AG08396 (cell line): ENCODE measurements at places on chromosomes 6 and 20.
A peak's percentile ranks its signal among the peaks of the same experiment; 100 is the strongest.

DNA sequence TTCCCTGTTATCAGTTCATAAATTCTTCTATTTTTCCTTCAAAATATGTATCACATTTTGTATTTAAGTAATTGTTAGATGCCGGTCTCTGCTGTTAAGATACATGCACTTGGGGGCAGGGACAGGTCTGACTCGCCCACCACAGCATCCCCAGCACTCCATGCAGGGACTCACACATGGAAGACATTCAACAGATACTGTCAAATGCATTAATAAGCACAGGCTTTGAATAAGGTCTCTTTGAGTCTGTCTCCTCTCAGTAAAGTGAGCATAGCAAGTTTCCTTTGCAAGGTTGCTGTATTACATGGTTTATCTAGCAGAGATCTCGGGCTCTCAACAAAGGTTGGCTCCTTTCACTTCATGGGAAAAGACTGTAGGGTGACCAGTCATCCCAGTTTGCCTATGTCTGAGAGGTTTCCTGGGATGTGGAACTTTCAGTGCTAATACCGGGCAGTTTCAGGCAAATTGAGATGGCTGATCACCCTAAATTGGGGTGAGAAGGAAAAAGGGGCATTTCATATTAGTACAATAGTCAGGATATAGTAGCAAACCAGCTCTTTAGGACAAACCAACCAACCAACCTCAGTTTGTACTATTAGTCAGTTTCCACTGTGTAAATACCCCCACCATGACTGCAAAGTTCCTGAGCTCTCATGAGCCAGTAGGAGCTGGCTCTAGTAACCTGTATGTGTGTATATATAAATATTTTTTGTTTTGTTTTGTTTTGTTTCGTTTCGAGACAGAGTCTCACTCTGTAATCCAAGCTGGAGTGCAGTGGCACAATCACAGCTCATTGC lies 15.0 kb downstream of the JPH2 start:
- DNase-seq, result no peak

- DNase-seq, result no peak
Observed at GRCh38 chr6:170146640-170147039, 144.2 kb downstream of the DLL1 start.

GRCh38 chr6:123415844-123416468 lies 220.8 kb downstream of the TRDN start:
- peak; percentile 6 for DNase-seq

DNA sequence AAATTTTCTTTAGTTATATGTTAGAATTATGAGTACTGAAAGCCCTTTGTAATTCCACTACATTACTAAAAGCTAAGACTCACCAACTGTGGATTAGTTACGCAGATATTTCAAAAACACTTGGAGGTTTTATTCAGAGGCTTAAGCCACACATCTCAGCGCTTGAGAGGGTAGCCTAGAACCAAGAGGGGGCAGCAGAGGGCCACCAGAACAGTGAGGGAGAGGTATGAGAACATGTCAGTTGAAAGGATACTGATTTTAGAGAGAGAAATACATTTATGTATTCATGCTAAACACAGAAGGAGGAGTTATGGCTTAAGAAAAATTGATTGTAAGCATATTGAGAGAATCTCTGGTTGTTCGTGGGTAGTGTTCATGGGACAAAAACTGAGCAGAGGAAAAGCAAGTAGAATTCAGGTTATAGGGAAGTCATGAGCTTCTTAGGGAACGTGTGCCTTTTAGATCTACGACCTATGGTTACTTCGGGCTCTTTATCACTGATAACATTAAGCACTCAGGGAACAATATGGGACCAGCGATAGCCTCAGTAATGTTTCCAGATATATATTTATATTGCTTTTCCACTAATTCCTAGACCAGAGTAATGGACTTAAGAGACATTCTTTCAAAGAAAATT lies 20.4 kb upstream of the SERINC1 start:
- peak; percentile 71 for DNase-seq

DNA sequence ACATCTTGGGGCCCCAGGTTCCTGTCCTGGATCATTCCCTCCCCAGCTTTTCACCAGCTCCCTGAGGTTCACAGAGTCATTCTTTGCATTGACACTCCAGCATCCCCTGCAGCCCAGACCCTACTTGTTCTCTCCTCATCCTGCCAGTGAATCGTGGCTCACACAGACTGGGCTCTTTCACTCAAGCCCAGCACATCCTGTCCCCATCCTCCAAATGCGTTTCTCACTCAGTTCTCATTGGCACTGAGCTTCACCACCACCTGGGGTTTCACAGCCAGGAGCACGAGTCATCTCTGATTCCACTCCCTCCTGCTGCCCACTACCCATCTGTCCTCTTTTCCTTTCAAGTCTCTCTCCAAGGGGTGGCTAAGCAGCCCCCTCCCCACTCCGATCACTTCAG lies 85.4 kb upstream of the NNAT start:
- no peak for DNase-seq

DNA sequence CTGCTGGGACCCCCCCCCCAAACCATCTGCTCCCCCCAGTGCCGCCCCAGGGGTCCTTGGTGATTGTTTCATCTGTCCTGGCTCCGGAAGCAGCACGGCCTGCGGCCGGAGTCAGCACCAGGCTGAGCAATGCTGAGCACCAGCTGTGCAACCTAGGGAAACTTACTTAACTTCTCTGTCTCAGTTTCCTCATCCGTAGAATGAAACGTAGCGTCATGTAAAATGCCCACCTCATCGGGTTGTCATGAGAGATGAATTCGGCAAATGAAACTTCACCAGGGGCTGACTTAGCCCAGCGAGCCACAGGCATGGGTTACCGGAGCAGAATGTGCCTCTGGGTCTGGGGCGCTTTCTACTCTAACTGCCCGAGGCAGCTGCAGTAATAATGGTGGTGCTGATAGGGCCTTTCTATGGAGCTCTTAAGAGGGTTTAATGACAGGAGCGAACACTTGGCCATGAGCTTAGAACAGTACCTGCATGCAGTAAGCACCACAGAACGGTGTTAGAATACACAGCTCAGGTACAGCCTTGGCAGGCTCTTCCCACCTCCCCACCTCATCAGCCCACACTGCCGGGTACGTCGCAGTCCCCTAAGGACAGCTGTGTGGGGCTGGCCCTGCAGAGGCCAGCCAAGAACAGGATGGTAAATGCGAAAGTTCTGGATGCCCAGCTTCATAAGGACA lies 1.7 kb downstream of the THBS2 start:
- no peak for DNase-seq

DNA sequence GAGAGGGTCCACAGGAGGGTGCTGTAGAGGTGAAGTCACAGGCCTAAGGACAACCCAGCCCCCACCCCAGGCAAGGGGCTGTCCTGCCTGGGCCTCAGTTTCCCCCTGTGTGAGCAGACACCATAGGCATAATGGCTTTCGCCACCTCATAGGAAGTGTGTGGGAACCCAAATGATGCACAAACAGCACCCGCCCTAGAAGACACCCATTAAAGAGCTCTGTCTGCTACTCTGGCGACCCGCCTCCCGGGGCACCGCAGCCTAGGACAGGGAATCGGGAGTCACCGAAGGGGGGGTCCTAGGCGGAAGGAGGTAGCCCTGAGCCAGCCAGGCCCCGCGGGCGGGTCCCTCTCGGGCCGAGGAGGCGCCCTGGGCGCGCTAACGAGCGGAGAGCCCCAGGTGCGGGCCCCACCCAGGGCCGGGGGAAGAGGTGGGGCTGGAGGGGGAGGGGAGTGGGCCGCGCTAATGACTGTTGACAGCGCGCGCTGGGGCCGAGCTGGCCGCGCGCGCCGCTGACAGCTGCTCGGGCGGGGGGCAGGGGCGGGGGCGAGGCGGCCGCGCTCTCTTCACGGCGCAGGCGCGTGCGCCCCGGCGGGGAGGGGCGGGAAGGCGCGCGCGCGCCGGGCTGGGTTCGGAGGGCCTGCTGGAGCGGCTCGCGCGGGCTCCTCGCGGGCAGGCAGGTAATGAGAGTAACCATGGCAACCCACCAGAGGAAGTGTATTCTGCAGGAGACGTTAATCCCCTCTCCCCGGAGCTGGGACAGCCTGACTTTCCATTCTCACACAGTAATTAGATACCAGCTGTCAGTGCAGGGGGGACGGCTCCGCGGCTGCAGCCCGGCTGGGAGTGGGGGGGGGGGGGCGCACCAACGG lies 48.9 kb downstream of the NOL4L start:
- DNase-seq, result peak; percentile 63

GRCh38 chr6:156777577-156778453 lies 637 bp downstream of the ARID1B start:
- DNase-seq, result peak; percentile 77

DNA sequence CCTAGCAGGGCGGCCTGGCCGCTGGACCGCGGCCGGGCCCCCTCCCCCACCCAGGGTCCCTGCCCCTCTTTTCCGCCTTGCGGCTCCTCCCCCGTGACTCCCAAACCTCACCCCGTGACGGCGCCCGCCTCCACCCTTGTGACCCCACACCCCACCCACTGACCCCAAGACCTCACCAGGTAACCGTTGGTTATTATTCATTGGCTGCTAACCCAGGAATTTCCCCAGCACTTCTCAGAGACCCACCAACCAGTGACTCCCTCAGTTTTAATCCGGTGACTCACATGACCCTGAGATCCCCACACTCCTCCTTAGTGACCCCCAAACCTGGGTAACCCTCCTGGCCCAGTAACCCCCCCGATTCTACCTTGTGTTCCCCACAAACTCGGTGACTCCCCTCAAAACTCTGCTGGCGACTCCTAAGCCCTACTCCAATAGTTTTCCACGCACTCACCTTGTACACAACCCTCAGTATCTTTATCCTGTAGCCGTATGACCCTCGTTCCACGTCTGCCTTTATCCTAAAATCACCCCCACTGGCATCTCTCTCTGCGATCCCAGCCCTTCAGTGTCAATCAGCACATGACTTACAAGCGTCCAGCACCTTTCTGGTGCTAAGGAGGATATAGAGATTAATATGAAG lies 534 bp downstream of the ZNF76 start:
- peak; percentile 64 for DNase-seq

DNA sequence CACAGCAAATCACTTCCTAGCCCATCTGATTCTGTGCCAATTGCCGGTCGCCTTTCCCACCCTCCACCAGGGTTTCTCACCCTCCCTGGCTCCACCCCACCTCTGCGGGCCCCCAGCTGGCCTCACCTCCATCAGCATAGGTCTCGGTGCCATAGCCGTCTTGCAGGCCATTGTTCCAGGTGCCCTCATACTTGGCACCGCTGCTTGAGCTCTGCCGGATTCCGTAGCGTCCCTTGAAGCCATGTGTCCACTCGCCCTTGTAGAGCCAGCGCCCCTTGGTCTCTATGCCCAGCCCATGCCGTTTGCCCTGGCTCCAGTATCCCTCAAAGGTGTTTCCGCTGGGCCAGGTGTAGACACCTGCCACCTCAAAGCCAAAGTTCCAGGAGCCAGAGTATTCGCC lies 787 bp downstream of the JPH2 start:
- no peak for DNase-seq

- no peak for DNase-seq
Observed at GRCh38 chr6:12458558-12458957, 168.4 kb downstream of the EDN1 start.

- DNase-seq, result no peak
Observed at GRCh38 chr6:79762370-79762769, 131.2 kb downstream of the SH3BGRL2 start.

GRCh38 chr20:17562804-17563305 lies 7.0 kb upstream of the DSTN start:
- DNase-seq, result peak; percentile 42

- DNase-seq, result peak; percentile 29
Observed at GRCh38 chr6:71248306-71248765, 40.3 kb upstream of the OGFRL1 start.

- no peak for DNase-seq
Observed at GRCh38 chr20:52003415-52003814, 188.2 kb downstream of the ZFP64 start.

DNA sequence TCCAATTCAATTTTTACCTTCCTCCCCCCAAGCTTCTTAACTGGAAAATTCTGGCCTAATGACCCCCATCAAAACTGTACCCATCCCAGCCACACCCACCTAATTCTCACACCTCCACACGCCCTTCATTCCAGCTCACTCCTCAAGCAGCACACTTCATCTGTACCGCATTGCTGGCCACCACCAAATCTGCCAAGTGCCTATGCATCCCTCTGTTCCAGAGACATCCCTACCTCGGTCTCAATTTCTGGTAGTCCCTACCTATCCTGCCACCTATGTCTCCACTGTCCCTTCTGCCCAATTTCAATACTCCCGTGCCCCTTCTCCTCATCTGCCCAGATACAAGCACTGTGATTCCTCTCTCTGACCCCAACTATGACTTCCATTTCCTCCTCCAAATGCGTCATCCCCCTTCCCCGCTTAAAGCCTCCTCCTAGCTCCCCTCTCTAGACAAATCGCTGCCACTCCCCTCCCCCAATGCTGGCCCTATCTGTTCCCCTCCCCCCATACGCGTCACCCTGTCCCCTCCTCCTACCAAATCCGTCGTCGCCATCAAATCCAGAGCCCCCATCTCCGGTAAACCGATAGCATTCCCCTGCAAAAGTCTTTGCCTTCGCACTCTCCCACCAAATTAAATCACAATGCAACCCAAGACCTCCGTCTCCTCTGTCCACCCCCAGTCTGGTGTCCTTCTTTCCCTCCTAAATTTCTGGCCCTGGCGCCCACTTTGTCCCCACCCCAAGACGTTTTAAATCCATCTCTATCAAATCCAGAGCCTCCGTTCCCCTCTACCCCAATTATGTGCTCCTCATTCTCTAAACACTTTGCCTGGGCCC lies 1.2 kb downstream of the MTCH1 start:
- DNase-seq, result peak; percentile 75

- DNase-seq, result no peak
Observed at GRCh38 chr20:61582196-61582923, 330.3 kb downstream of the CDH4 start.

DNA sequence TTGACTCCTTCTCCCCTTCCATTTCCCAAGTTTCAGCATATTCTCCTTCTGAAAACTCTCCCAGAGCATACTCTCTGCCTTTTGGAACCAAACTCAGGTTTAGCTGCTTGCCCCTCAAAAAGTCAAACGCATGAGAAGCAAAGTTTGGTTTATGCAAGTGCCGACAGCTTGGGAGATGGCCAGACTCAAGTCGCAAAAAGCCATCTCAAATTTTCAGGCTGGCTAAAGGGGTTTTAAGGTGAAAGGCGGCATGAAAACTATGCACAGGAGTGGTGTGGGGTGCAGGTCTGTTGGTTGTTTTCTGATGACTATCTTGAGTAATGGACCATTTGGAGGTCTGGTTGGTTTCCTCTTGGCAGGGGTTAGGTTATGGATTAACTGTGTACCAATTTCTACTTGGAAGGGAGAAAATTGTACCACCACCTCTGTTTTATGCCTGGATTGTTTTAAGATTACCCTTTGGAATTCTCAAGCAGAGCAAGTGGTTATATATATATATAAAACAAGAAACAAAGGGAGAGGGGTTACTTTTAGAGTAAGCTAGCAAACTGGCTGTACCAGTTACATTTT lies 52.4 kb upstream of the SCGN start:
- no peak for DNase-seq

DNA sequence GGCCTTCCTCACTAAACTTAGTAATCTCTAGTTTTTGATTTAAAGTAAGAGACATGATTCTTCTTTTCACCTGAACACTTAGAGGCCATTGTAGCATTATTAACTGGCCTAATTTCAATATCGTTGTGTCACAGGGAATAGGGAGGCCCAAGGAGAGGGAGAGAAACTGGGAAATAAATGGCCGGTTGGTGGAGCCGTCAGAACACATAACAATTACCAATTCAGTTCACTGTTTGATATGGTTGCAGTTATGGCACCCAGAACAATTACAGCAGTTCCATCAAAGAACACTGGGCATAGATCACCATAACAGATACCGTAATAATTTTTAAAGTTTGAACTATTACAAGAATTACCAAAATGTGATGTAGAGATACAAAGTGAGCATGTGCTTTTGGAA lies 9.1 kb upstream of the GLYATL3 start:
- no peak for DNase-seq
